Activated naive CD4-positive, alpha-beta T cell treated with anti-CD3 and anti-CD28 coated beads, Interleukin-2, amount 10 ng/mL, durations not matched to agents 7 days and 5 days (primary cell): ENCODE measurements at places on chromosomes 6 and 20.

DNA sequence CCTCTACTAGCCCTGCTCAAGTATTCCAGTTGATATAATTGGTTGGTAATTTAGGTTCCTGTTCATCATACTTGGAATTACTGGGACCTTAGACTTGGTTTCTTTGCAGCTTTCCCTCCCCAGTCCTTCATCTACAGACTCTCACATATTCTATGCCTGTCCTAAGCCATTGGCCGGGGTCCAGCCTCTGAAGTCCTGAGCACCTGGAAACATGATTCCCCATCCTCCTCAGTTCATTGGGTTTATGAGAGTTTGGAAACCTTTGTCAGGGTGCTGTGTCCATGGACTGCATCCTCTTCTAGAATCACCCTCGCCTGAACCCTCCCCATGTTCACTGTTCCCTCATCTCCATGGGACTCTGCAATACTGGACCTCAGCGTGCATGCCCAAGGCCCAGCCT lies 8.8 kb downstream of the GSTA2 start:
- no peak for DNase-seq

DNA sequence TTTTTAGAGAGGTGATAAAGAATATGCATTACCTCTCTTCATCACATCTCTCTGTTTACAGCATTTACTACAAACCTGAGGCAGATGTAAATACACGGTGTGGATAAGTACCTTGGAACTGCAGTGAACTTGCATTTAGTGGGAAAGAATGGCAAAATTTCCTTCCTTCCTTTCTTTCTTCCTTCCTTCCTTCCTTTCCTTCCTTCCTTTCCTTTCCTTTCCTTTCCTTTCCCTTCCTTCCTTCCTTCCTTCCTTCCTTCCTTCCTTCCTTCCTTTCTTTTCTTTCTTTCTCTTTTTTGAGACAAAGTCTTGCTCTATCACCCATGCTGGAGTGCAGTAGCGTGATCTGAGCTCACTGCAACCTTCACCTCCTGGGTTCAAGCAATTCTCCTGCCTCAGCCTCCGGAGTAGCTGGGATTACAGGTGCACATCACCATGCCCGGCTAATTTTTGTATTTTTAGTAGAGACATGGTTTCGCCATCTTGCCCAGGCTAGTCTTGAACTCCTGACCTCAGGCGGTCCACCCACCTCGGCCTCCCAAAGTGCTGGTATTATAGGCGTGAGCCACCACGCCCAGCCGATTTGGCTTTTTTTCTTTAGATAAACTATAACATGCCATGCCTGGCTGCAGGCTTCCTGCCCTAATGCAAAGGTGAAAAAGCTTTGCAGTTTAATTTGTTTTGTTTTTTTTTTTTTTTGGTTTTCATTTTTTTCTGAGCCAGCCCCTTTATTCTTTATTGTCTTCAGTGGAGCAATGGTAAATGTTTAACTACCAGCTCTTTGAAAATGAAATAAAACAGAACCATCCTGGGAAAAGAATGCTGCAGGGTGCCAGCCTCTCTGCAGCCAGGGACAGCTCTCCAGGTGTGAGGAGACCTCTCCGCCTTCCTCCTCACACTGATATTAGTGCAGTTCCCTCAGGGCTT lies 64.2 kb upstream of the NEDD9 start:
- DNase-seq: no peak

DNA sequence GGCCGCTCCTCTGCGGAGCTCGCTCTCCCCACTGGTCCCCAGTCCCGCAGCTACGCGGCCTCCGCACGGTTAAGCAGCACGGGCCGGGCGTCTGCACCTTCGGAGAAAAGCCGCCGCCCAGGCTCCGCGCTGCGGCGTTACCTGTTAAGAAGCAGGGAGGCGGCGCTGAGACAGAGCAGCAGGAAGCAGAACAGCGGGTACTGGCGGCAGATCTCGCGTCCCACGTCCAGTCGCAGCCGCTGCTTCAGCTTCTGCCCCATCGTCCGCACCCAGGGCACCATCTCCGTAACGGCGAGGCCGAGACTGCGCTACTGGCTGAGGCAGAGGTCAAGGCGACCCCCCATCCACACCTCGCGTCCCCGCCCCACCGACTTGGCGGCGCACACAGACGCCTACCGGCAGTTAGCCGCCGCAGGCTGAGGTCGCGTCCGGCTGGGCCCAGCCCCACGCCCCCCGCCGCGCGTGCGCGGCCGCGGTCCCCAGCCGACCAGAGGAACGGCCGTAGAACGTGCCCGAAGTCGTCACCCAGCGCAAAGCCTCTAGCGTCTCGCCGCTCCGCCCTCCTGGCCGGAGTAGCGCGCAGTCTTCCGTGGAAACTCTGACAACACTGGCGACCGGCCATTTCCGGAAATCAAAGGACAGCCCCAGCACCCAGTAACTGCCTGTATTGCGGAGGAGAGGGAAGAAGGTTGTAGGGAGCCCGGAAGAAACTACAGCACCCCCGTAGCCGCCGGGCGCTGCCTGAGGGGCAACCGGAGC lies at the start of gene SNX14:
Gene SNX14, minus strand, starts transcription at position 421 of the 759 bp plus-strand sequence. Its CDS starts 140 bp downstream, at position 281.
- DNase-seq: peak; percentile 83

GRCh38 chr6:92376691-92377090 lies 1042.7 kb downstream of the EPHA7 start:
- no peak for DNase-seq

- DNase-seq: no peak
Measured at GRCh38 chr6:146767632-146768031, 168.9 kb downstream of the ADGB start.

DNA sequence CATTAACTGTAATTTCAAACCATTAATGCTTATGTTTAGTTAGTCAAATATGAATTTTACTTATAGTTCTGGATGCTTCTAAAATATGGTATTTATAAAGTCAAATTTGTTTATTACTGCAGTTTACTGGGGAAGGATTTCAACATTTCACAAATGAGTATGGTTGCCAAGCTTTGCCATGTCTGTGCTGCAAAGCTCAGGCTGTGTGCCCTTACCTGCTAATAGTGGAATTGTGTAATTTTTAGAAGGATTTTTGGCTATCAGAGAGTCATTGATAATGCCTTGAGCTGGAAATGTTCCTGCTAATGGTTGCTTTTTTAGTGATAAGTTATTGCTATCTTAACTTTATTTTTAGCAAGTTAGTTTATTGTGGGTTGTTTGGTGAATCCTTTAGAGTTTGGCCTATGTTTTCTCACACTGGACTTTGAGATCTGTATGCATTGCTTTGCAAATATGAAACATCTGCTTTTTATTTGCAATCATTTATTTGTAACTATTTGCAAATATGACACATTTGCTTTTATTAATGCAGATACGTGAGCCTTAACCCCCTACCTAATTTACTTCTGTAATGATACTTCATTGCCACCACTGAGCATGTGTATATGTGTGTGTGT lies 105.8 kb downstream of the CD109 start:
- no peak for DNase-seq
